ENCODE measurements at places on chromosomes 13 and 19. TPM values are rescaled to one million over a fixed set of nuclear protein-coding genes. Genes with fewer than 3 reads are reported as not detected.

Gene LILRB5
- total RNA-seq = not detected

Gene KLK12
- total RNA-seq = not detected

Gene FBN3
- not detected for total RNA-seq

Gene NLRP4
- not detected for total RNA-seq

Gene KIR3DL2
- total RNA-seq = not detected

Gene ALOX5AP
- total RNA-seq = not detected

Gene TEX29
- not detected for total RNA-seq

Gene PGLYRP1
- not detected for total RNA-seq

Gene RNF113B
- total RNA-seq = not detected

Gene RAB20
- 14.6 TPM for total RNA-seq

Gene ZNF491
- 1.1 TPM for total RNA-seq

Gene SPTBN4
- 0.90 TPM for total RNA-seq

Gene CEACAM4
- not detected for total RNA-seq

Gene IL17D
- 3.7 TPM for total RNA-seq

Gene FXYD3
- not detected for total RNA-seq

Gene CLDND2
- not detected for total RNA-seq

Gene NOSIP
- total RNA-seq = 56.3 TPM

Gene GMIP
- 13.4 TPM for total RNA-seq

Gene HTR2A
- total RNA-seq = 0.72 TPM

Gene SYNGR4
- total RNA-seq = not detected

Gene LENG1
- total RNA-seq = 4.5 TPM

Gene TNFRSF19
- 19.3 TPM for total RNA-seq

Gene EFNA2
- not detected for total RNA-seq

Gene TMTC4
- 18.4 TPM for total RNA-seq

Gene FIZ1
- 2.6 TPM for total RNA-seq

Gene CLC
- total RNA-seq = not detected

Gene PRTN3
- 0.16 TPM for total RNA-seq

Gene ALKBH7
- total RNA-seq = 78.2 TPM

Gene FUT3
- not detected for total RNA-seq

Gene RDH8
- not detected for total RNA-seq

Gene PINLYP
- total RNA-seq = 1.8 TPM

Gene CGB8
- not detected for total RNA-seq

Gene CA11
- 1.1 TPM for total RNA-seq

Gene KLF1
- not detected for total RNA-seq

Gene MYDGF
- 160 TPM for total RNA-seq

Gene ACP7
- total RNA-seq = not detected

Gene GSX1
- total RNA-seq = not detected

Gene SLC8A2
- total RNA-seq = 0.32 TPM

Gene SBK2
- not detected for total RNA-seq

Gene SOX21
- not detected for total RNA-seq

Gene ZNF724
- total RNA-seq = 1.8 TPM

Gene ZNF552
- total RNA-seq = 1.6 TPM

Gene FFAR3
- not detected for total RNA-seq

Gene RYR1
- total RNA-seq = not detected

Gene RUBCNL
- not detected for total RNA-seq

Gene IGFLR1
- 2.9 TPM for total RNA-seq

Gene C1QTNF9B
- not detected for total RNA-seq

Gene ANGPTL8
- not detected for total RNA-seq

Gene ZNF850
- 2.8 TPM for total RNA-seq

Gene CACNG7
- total RNA-seq = 11.3 TPM

Gene SHISA7
- not detected for total RNA-seq

Gene PTBP1
- 240 TPM for total RNA-seq

Gene GAPDHS
- total RNA-seq = not detected

Gene CYP4F2
- not detected for total RNA-seq

Gene MAB21L1
- 0.32 TPM for total RNA-seq

Gene PSG2
- total RNA-seq = not detected

Measured in cardiac atrium fibroblast (primary cell).